A549 (cell line): ENCODE measurements at places on chromosomes 3 and 15. TPM values are rescaled to one million over a fixed set of nuclear protein-coding genes. Genes with fewer than 3 reads are reported as not detected.

Gene PPP1R14D
- polyA plus RNA-seq = 0.21 to 0.46 TPM (median 0.45 TPM) in 3 replicates

Gene PARP14
- 7.5 to 8.7 TPM (median 8.7 TPM) in 3 replicates for polyA plus RNA-seq

Gene ITIH3
- 0.04 TPM in 1 of 3 replicates, not detected in the others for polyA plus RNA-seq

Gene CPLX3
- polyA plus RNA-seq = not detected in 3 replicates

Gene TJP1
- 55.0 to 60.6 TPM (median 60.3 TPM) in 3 replicates for polyA plus RNA-seq
